ENCODE measurements at places on chromosomes 12 and 14.
A peak's percentile ranks its signal among the peaks of the same experiment; 100 is the strongest.

DNA sequence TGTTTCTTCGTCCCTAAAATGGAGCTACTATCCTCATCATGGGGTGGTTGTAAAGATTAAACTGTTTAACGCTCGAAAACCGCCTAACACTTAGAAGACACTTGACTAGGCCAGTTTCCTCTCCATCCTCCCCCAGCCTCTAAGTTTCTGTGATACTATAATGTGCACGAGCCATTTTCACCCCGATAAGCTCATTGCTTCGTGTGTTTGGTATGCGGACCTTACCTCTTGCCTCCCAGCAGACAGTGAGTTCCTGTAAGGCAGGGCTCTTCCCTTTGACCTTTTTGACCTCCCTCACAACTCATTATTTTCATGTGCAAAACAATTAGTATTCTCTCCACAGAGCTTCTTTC, 499 bp upstream of the GXYLT1 start:
- DNase-seq: no peak

- no peak for DNase-seq
Measured at GRCh38 chr12:25981597-25981996, 23.1 kb downstream of the RASSF8 start.

GRCh38 chr14:104186575-104186974, 48.2 kb downstream of the KIF26A start:
- DNase-seq: no peak

DNA sequence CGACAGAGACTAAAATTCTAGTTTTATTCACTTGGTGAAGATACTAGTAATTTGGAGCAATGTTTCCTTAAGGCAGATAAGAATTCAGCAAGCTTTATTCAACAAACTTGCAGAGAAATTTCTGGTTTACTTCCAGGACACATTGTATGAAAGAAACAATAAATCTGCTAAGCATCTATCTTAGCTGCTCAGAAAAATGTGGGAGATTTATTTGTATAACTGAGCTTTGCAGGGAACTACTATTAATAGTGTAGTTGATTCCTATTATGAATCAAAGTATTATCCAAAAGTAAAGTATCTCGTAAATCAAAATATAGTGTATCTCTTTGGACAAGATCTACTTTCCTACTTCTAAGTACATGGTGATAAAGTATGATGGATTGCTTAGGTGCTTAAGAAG, 239.4 kb upstream of the TMTC1 start:
- DNase-seq: no peak

- DNase-seq: peak; percentile 1
Measured at GRCh38 chr14:76911473-76911872, 85.3 kb downstream of the LRRC74A start.

- DNase-seq: no peak
Measured at GRCh38 chr14:87935081-87935828, 57.7 kb downstream of the GALC start.

DNA sequence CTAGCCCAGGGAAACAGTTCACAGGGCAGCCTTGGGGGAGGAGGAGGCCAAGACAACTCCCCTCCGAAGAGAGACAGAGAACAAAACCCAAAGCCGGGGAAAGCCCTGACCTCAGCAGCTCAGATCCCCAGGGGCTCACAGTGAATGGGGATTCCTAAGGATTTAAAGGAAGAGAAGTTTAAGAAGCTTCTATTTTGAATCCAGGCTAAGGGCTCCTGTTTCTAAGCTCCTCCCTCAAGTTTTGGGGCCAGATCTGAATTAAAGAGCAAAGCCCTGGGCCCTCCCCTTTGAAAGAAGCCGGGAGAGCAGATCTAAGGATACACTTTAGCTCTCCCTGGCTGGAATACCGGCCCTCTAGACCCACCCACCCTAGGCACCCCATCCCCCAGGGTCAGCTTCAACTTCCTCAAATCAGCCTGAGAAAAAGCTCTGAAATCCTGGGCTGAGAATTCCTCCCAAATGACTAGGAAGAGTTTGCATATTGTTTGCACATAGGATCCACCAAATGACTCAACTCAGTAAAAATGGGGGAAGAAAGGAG, 3.9 kb downstream of the KDM2B start:
- peak; percentile 94 for DNase-seq

- DNase-seq: no peak
Measured at GRCh38 chr14:61780125-61780524, 17.9 kb downstream of the SNAPC1 start.

DNA sequence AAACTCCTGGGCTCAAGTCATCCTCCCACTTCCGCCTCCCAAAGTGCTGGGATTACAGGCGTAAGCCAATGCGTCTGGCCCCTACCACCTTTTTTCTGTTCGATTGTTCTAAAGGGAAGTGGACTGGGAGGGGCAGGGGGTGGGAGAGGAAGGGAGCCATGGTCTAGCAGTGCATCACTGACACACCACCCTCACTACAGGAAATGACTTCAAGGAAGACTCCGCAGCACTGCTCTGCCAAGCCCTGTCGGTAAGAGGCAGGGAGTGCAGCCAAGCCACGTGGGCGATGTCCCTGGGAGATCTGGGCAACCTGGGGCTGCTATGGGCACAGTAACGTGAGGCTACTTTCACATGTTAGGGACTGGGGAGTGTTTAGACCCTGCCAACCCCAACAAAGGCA, 18.0 kb downstream of the LRRC74A start:
- peak; percentile 54 for DNase-seq

- no peak for DNase-seq
Measured at GRCh38 chr12:19822476-19822875, 383.2 kb downstream of the AEBP2 start.

DNA sequence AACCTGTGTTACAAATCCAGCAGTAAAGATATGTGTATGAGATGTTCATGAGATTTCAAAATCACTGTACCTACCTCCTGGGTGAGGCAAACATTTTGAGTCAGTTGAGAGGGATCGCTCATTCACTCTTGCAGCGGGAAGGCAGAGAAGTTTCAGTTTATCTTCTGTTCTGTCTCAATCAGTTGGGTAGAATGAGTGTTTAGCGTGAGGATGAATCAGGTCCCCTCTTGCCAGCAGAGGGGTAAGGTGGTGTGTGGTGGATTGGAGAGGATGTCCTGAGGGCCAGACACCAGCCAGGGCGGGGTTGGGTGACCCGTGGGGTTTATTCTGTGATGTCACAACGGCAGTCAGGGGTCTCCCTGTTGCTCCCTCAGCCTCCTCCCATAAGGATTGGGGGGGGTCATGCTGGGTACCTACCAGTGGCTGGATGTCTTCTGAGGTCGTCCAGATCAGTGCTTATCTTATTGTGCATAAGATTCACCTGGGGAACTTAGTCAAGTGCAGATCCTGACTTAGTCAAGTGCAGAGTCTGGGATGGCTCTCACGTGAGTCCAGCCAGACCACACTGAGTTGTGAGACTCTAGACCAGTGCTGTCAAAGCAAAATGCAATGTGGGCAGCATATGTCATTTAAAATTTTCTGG, at the start of gene GSG1:
Gene GSG1 (minus strand): TSS at position 277 of the 643 bp plus-strand sequence. CDS start 155 bp downstream, at position 122.
- DNase-seq: no peak

GRCh38 chr12:1947081-1947480, 28.6 kb upstream of the CACNA2D4 start:
- DNase-seq: no peak

- DNase-seq: no peak
Measured at GRCh38 chr12:15329891-15330290, 7.6 kb downstream of the PTPRO start.
